ENCODE measurements at places on chromosomes 3 and 15.

GRCh38 chr3:67031986-67032385 is 33.9 kb downstream of the KBTBD8 start:
- DNase-seq: no peak

DNA sequence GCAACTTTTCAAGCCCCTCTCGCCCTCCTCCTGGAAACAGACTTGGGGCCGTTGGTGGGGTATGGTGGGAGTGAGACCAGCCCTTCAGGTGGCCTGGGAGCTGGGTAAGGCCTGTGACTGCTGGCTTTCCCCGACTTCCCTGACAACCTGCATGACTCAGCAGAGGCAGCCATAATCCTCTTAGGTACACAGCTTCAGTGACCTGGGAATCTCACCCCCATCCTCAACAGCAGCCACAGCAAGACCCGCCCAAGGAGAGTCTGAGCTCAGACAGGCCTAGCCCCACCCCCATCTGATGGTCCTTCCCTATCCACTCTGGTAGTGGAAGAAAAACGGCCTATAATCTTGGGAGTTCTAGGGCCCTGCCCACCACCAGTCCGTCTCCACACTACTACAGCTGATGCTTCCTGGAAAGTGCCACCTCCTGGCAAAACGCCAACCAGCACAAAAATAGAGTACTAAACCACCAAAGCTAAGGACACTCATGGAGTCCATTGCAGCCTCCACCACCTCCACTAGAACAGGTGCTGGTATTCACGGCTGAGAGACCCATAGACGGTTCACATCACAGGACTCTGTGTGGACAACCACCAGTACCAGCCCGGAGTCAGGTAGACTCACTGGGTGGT is 13.1 kb upstream of the SLC27A2 start:
- DNase-seq: no peak

- no peak for DNase-seq
Observed at GRCh38 chr15:47972738-47973137, 148.1 kb upstream of the SLC24A5 start.

DNA sequence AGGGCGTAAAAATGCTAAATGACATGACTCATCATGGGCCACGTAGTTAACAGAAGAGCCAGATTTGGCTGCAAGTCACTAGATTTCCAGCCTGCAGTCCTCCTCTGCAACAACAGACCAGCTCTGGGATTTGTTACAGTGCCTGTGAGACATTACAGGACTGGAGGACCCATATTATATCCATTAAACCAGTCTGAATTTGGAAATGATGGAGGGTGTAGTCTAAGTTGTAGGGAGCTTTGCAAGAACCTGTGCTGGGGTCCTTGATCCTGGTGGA is 10.8 kb downstream of the ZNF774 start:
- peak; percentile 79 for DNase-seq

DNA sequence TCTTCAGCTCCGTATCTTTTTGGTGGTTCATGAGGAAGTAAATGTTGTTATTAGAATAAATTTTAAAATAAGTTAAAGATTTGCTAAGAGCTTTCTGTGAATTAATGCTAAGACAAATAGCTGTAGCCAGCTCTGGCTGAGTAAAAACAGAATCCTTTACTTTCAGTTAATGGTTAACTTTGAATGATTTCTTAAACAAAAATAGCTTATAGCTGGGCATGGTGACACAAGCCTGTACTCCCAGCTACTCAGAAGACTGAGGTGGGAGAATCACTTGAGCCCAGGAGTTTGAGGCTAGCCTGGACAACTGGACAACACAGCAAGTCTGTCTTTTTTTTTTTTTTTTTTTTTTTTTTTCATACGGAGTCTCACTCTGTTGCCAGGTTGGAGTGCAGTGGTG is 25.0 kb downstream of the TCAIM start:
- DNase-seq: no peak

Measured in adipocyte (in vitro differentiated cells).